Activated CD8-positive, alpha-beta T cell treated with anti-CD3 and anti-CD28 coated beads, Interleukin-2, amount 10 ng/mL, durations not matched to agents 7 days and 5 days (primary cell): ENCODE measurements at places on chromosomes 6 and 20.

DNA sequence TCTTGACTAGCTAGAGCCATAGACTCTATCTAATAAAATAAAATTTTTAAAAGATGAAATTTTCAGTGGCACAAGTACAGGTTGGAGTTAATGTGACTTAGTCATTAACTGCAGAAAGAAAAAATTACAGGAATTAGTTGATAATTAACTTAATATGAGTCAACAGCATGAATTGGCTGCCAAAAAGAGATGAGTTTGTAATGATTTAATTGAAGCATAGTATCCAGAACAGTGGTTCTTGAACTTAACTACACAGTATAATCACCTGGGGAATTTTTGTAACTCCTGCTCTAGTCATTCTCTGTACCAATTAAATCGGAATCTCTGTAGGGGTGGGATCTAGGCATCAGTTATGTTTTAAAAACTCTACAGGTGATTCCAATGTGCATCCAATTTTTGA lies 46.3 kb upstream of the HMGN3 start:
- H3K4me3 ChIP-seq = no peak overlapping the region
- no peak for DNase-seq
- no peaks in the 10 kb centered on the region for H3K4me1 ChIP-seq
- H3K36me3 ChIP-seq = no peaks in the 10 kb centered on the region
- no peak overlapping the region for H3K27ac ChIP-seq

- peaks cover 16% of the 10 kb centered on the region for H3K36me3 ChIP-seq
- H3K27ac ChIP-seq = no peak overlapping the region
- H3K27me3 ChIP-seq = no peaks in the 10 kb centered on the region
- H3K4me1 ChIP-seq = peaks cover 3% of the 10 kb centered on the region
- no peak for DNase-seq
Measured at GRCh38 chr6:127298475-127298874, 31.8 kb downstream of the RNF146 start.

GRCh38 chr6:5398530-5398929 lies 137.2 kb downstream of the FARS2 start:
- H3K4me3 ChIP-seq = no peak overlapping the region
- no peaks in the 10 kb centered on the region for H3K36me3 ChIP-seq
- no peaks in the 10 kb centered on the region for H3K27me3 ChIP-seq
- H3K27ac ChIP-seq = no peak overlapping the region
- no peaks in the 10 kb centered on the region for H3K4me1 ChIP-seq
- DNase-seq = no peak

GRCh38 chr20:3686867-3687321 lies 5.1 kb upstream of the ADAM33 start:
- no peaks in the 10 kb centered on the region for H3K4me1 ChIP-seq
- H3K27ac ChIP-seq = no peak overlapping the region
- no peaks in the 10 kb centered on the region for H3K36me3 ChIP-seq

GRCh38 chr6:53608396-53608795 lies 57.2 kb downstream of the KLHL31 start:
- no peak overlapping the region for H3K27ac ChIP-seq
- no peaks in the 10 kb centered on the region for H3K36me3 ChIP-seq
- no peak overlapping the region for H3K4me3 ChIP-seq
- H3K27me3 ChIP-seq = peaks cover 5% of the 10 kb centered on the region
- DNase-seq = no peak
- H3K4me1 ChIP-seq = no peaks in the 10 kb centered on the region

- DNase-seq = no peak
- no peak within 1 kb of the TSS for H3K27ac ChIP-seq
- H3K36me3 ChIP-seq = no peaks in the 10 kb centered on the region
- H3K4me3 ChIP-seq = no peak within 1 kb of the TSS
- H3K27me3 ChIP-seq = peaks cover 60% of the 10 kb centered on the region
Measured at GRCh38 chr20:51802170-51802751, at the start of gene SALL4. Gene SALL4, minus strand, starts transcription at chr20:51802521. Its CDS starts 113 bp downstream, at chr20:51802408.

DNA sequence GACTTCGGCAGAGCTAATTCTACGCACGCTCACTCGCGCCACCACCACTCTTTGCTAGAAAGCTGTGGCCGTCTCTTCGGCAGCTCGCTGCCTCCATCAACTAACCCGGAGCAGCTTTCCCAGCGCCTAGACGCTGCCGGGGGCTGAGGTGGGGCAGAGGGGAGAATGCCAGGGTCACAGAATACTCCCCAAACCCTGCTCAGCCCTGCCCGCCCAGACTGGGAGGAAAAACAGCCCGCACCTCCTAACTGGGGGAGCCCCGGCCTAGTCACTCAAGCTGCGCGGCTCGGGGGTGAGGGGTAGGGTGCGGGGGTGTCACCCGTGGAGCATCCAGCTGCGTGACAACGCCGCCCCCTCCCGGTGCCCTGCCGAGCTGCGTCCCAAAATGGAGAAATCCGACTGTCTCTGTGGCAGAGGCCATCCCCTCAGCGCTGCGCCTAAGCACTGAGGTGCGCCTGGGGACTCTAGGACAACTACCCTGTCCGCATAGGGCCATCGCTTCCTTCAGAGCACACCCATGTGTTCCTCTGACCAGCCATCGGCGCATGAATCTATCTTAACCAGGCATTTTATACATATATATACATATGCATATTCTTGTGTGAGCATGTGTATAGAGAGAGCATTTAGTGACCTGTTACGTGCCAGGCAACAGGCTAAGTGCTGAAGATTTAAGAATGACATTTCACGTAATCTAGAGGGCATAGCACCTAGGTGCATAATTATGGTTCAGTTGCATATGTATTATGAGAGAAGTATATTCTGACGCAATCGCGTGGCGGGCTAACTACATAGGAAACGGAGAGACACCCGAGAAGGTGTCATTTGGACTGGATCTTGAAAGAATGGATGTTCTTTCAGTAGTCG lies 1.5 kb upstream of the TENT5A start:
- H3K36me3 ChIP-seq = peaks cover 17% of the 10 kb centered on the region
- H3K4me1 ChIP-seq = peaks cover 32% of the 10 kb centered on the region
- DNase-seq = peak; percentile 84
- peak overlapping the region; percentile 86 for H3K27ac ChIP-seq

DNA sequence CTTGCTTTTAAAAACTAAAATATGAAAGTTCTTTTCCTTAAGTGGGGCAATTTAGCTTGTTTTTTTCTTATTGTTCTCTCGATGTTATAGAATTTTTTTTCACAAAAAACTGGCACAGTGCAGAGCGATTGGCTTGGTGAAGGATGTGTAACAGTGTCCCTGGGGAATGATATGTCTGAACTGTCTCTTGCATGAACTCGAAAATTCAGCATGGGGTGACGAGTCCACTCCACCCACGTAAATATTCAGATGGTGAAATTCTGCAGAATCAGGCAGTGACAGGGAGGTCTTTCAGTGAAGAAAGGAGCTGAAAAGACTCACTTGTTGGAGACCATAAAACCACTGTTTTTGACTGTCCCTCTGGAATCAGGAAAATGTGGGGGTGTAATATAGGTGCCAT lies 505.3 kb downstream of the MMUT start:
- no peak for DNase-seq
- no peaks in the 10 kb centered on the region for H3K27me3 ChIP-seq
- no peak overlapping the region for H3K4me3 ChIP-seq

DNA sequence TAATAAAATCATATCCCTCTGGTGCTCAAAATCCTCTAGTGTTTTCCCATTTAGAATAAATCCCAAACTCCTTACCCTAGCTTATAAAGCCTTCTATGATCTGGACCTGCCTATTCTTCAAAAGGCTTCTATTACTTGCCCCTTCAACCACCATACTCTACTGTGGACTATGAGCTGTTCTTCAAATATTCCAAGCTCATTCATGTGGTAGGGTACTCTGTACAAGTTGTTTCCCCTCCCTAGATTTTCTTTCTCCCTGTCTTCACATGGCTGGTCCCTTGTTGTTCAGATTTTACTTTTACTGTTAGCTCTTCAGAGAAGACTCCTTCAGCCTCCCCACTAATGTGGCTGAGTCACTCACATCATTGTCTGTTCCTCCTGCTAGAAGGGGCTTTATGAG lies 193.2 kb downstream of the OGFRL1 start:
- no peak for DNase-seq
- H3K27ac ChIP-seq = no peak overlapping the region
- H3K4me3 ChIP-seq = no peak overlapping the region
- H3K27me3 ChIP-seq = peaks cover 2% of the 10 kb centered on the region

GRCh38 chr6:21730533-21730932 lies 137.0 kb downstream of the SOX4 start:
- no peak overlapping the region for H3K4me3 ChIP-seq
- no peaks in the 10 kb centered on the region for H3K36me3 ChIP-seq
- no peaks in the 10 kb centered on the region for H3K27me3 ChIP-seq
- H3K27ac ChIP-seq = no peak overlapping the region
- H3K4me1 ChIP-seq = peaks cover 2% of the 10 kb centered on the region

GRCh38 chr20:51196991-51197651 lies 174.2 kb upstream of the KCNG1 start:
- no peaks in the 10 kb centered on the region for H3K4me1 ChIP-seq
- no peak overlapping the region for H3K4me3 ChIP-seq
- DNase-seq = no peak
- H3K36me3 ChIP-seq = no peaks in the 10 kb centered on the region
- no peak overlapping the region for H3K27ac ChIP-seq

DNA sequence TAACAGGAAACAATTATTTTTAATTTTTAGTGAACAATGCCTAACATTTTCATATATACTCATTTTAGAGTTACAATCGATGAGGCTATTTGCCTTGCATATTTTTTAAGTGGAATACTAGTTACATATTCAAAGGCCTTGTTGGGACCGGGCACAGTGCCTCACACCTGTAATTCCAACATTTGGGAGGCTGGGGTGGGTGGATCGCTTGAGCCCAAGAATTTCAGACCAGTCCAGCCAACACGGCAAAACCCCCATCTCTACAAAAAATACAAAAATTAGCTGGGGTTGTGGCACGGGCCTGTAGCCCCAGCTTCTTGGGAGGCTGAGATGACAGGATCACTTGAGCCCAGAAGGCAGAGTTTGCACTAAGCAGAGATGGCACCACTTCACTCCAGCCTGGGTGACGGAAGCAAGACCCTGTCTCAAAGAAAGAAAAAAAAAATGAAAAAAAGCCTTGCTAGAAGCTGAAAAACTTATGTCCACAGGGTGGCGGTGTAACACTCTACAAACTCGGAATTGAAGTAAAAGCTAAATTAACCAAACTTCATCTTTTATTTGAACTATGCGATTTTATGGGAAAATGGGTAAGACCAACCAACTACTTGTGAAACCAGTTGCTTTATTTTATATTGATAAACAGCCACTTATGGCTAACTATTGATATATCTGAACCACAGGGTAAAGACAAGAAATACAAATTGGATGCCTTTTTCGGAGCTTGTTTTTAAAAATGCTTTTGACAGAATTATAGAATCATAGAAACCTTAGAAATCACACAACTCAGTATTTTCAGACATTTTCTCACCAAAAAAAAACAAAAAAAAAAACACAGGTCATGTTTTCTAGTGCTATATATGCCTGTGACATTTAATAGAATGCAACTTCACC lies 24.1 kb upstream of the ROS1 start:
- peaks cover 33% of the 10 kb centered on the region for H3K27me3 ChIP-seq
- peaks cover 1% of the 10 kb centered on the region for H3K4me1 ChIP-seq
- DNase-seq = peak; percentile 73
- no peak overlapping the region for H3K27ac ChIP-seq
- H3K4me3 ChIP-seq = no peak overlapping the region

- peaks cover 18% of the 10 kb centered on the region for H3K4me1 ChIP-seq
- no peak overlapping the region for H3K4me3 ChIP-seq
- H3K36me3 ChIP-seq = no peaks in the 10 kb centered on the region
- H3K27ac ChIP-seq = no peak overlapping the region
- no peak for DNase-seq
Measured at GRCh38 chr6:6915219-6915618, 192.5 kb upstream of the RREB1 start.

DNA sequence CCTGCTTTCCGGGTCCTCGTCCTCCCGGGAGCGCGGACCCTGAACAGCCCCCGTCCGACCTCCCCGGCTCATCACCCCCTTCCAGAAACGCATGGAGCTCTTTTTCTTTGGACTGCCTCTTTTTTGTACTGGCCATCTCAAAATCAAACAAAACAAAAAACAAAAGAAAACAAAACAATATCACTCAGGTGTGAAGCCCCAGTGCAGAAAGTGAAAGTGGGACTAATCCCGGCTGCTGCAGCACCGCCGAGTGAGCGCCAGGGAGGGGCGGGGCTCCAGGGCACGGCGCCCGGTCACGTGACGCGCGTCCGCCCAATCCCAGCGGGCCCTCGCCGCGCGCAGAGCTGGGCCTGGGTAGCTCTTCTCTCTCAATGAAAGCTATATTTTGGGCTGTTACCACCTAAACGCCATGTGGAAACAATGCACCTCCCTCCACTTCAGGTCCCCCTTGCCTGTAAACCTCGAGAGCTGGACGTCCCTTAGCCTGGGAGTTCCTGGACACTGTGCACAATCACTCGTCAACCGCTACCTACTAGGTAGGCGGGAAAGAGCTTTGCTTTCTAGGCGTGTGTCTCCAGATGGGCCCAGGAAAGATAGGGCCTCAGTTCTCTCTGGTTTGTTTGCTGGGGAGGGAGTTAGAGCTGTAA lies 93.7 kb upstream of the PRDM1 start:
- peak overlapping the region; percentile 90 for H3K27ac ChIP-seq
- peaks cover 49% of the 10 kb centered on the region for H3K4me1 ChIP-seq
- H3K4me3 ChIP-seq = peak overlapping the region; percentile 95
- peaks cover 2% of the 10 kb centered on the region for H3K36me3 ChIP-seq
- peak; percentile 92 for DNase-seq

DNA sequence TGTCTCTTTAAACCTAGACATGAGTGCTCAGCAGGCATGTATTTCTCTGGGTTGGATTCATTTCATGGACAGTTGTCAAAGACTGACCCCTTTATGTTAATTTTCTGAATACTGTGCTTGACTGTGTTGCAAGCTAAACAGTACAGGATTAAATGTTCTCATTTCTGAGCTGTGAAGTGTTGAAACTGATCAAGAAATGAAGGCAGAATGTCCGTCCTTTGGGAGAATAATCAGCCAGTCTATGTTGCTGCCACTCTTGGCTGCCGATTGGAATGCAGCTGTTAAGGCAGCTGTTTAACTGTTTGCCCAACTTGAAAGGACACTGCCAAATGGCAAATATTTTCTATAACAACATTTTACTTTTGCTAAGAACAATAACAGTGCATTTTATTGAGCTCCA lies 87.3 kb downstream of the CEP57L1 start:
- no peak overlapping the region for H3K4me3 ChIP-seq
- DNase-seq = no peak
- peaks cover 46% of the 10 kb centered on the region for H3K27me3 ChIP-seq
- no peaks in the 10 kb centered on the region for H3K36me3 ChIP-seq
- no peak overlapping the region for H3K27ac ChIP-seq

DNA sequence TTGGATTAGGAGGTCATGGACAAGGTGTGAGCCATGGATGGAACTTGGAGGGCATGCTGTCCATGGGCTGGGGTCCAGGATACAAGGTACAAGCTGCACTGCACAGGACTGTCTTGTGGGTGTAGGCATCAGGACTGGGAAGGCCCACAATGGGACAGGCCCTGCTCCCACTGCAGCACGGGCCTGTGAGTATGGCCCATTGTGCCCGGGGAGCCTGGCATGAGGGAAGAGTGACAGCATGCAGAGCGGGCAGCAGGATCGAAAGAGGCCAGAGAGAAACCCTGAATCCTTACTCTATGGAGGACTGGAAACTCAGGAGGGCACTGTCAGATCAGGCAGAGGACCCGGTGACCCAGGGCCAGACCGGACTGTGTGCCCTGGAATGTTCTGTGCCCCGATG lies 211.3 kb downstream of the PREX1 start:
- peaks cover 11% of the 10 kb centered on the region for H3K4me1 ChIP-seq
- no peak overlapping the region for H3K27ac ChIP-seq
- H3K36me3 ChIP-seq = peaks cover 4% of the 10 kb centered on the region
- no peak for DNase-seq

- no peak overlapping the region for H3K27ac ChIP-seq
- no peak overlapping the region for H3K4me3 ChIP-seq
- DNase-seq = no peak
- H3K4me1 ChIP-seq = no peaks in the 10 kb centered on the region
- no peaks in the 10 kb centered on the region for H3K36me3 ChIP-seq
Measured at GRCh38 chr6:163900570-163900969, 486.1 kb downstream of the QKI start.
